Cerebellar nuclear complex (tissue), 1 donor: ENCODE measurements at places on chromosomes 16 and 17.

GRCh38 chr17:5541610-5542202, 42.6 kb downstream of the NLRP1 start:
- DNase-seq: no peak

GRCh38 chr16:84303023-84303422, 8.3 kb downstream of the WFDC1 start:
- DNase-seq: no peak

DNA sequence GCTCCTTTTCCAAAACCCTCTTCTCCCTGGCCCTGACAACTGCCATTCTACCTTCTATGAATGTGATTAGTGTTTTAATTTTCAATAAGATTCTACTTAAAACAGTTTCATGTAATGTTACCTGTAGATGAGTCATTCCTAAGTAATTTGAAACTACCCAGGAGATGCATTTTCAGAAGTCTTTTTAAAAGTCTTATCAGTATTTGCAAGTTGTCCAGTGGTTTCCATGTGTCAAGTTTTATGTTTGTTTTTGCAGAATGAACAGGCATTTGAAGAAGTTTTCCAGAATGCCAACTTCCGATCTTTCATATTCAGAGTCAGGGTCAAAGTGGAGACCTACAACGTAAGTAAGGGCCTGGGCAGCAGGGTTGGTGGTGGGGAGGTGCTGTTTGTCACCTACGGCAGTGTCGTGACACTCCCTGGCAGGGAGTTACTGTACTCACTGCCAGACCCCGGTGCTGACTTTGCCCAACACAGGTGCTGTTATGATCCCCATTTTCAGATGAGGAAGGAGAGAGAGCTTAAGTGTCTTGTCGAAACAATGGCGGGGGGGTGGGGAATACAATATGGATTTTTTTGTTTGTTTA, 65.0 kb downstream of the RPA1 start:
- DNase-seq: no peak

GRCh38 chr16:74169687-74170376, 126.8 kb upstream of the PSMD7 start:
- DNase-seq: no peak

DNA sequence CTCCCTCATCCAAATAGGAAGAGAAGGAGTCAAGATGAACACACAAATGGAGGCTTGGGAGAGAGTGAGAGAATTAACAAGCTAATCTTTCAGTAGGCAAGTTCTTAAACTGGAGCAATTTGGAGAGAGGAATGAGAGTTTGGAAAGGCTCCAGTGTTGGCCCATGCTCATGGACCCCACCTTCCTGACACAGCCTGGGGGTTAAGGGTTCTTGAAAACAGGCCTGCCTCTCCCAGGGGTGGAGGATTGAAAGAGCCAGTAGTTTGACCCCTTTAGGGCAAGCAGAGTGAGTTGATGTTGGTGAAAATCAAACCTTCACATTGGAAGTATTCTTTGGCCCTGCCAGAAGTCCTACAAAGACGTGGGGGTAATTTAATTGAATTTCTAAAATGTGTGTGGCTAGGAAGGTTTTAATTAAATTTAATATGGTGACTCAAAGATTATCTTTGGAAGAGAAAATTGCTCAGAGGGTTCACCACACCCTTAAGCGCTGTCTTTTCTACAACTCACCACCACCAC, 5.8 kb downstream of the HOXB3 start:
- no peak for DNase-seq

DNA sequence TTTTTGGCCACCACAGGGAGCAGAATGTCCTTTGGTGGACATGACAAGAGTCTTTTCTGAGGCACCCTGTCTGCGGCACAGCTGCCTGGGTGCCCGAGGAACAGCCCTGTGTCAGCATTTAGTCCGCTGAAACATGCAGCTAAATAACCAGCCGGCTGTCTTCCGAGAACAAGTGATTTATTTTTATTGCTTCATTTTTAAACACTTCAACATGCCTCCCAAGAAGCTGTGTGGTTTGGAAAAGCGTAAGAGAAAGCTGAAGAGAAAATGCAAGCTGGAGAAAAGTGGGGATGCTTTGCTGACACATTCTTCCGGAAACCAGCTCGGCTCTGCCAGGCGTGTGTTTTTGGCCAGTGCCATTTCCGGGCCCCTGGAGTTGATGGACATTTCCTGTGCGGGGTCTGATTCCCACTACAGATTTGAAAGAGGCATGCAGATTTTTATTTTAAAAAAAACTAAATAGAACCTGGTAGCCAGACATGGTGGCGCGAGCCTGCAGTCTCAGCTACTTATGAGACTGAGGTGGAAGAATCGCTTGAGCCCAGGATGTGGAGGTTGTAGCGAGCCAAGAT, 94.7 kb downstream of the SEC14L1 start:
- DNase-seq: no peak

DNA sequence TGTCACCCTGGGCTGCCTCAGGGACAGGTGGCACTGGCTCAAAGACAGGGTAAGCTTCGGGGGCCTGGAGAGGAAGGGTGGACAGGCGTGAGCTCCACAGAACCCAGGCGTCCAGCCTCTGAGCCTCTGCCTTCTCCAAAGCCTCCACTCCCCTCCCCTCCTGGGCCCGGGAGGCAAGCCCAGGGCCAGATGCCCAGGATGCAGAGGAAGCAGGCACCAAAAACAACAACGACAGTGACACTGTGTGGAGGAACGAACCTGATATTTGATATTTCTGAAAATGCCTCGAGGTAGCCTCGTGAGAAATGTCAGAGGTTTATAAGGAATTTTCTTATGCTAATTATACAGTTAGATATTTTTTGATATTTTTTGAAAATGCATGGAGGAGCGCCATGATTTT, 6.0 kb downstream of the BCL7C start:
- DNase-seq: no peak

DNA sequence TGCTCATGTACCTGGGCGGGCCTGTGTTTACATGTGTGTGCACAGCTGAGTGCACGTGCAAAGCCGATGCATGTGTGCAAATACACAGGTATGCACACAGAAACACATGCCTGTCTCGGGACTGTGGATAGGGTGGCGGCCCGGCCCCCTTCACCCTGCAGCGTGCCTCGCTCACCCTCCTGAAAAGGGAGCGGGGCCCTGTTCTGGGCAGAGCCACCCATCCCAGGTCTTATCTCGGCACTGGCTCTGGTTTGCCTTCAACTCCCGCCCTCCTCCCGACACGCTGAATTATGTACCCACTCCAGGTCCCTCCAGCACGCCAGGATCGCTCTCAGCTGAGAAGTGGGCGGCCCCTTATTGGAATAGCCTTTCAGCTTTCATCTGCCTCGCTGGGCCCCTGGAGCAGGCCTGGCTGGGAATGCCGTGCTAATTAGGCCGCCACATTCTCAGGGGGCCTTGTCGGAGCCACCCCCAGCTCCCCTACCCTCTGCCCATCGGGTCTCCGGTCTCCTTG, 77.8 kb downstream of the RTN4RL1 start:
- no peak for DNase-seq

DNA sequence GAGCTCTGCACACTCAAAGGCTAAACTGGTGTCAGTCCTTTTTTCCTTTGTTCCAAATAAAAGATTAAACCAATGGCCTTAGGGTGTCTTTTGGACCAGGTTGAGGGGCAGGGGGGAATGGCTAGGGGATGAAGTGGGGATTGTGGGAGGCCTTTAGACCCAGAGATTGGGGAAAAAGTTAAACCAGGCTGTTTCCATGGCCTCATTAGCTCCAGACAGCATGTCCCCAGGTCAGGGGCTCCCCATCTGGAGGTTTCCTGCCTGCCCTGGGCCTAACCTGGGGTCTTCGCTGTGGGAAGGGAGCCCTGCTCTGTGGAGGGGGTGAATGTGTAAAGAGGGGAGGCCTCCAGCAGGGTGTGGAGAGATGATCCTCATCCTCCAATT, 10.3 kb downstream of the FKBP10 start:
- no peak for DNase-seq

DNA sequence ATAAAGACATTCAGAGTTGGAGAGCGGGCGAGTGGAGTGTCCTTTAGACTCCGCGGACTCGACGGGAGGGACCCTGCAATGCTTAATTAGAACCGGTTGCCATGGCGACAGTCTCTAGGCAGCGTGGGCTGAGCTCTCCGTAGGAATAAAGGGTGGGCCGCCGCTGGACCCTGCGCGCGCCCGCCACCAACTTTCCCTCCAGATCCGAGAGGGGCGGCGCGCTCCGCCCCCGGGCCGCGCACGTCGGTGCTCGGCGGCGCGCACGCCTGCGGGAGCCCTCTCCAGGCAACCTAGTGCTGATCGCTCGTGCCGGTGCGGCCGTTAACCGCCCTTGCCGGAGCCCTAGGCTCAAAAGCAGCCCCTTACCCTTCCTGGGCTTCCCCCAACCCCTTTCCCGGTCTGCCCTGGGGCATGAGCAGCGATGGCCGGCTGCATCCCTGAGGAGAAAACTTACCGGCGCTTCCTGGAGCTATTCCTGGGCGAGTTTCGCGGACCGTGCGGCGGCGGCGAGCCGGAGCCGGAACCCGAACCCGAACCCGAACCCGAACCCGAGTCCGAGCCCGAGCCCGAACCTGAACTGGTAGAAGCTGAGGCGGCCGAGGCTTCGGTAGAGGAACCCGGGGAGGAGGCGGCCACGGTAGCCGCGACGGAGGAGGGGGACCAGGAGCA, at the start of gene PPM1E:
TSS of gene PPM1E (plus strand) at position 278 of the 669 bp plus-strand sequence.
- DNase-seq: peak; percentile 15

DNA sequence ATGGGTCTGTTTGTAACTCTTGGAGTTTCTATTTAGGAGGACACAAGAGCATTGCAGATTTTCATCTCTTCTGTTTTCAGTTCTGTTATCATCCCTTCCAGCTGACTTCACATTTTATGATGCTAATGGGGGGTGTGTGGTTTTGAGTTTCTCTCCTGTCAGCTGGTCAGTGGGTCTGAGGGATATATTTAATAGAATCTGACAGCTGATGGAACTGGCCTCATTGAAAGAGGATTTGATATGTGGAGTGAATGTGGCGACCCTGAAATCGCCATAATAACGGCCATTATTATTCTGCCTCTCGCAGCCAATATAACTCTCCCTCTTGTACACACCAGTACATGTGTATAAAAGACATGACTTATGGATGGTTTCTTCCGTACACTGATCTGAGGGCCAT, 128.1 kb downstream of the SALL1 start:
- no peak for DNase-seq

- DNase-seq: no peak
These were observed 250.1 kb upstream of the PSMD7 start for GRCh38 chr16:74046524-74046923.

- DNase-seq: no peak
These were observed 11.3 kb upstream of the SLC39A11 start for GRCh38 chr17:73103641-73104335.

DNA sequence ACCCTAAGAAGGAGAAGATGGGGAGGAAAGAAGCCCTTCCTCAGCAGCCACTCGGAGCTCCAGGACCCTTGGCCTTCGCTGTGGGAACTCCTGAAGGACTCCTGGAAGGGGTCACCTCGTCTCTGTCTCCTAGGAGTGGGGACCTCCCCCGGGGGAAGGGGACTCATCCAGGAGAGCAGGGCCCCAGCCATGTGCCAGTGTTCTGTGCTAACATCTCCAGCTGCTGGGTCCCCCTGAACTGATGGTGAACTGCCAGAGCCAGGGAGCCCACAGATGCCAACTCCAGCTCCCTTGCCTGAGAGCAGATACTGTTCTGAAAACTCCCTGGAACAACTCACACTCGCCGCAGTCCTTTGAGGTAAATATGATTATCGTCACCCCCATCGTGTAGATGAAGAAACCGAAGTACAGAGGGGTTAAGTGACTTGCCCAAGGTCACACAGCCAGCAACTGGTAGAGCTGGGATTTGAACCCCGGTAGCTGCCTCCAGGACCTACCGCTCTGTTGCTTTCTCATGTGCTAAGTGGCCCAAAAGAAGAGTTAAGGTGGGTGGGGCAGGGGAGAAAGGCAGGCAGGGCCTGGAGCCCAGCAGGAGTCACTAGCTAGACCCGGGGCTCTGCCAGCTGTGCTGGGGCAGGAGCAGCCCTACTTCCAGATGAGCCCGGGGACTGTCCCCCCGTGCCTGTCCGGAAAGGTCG, 10.5 kb downstream of the TIMM22 start:
- DNase-seq: no peak

DNA sequence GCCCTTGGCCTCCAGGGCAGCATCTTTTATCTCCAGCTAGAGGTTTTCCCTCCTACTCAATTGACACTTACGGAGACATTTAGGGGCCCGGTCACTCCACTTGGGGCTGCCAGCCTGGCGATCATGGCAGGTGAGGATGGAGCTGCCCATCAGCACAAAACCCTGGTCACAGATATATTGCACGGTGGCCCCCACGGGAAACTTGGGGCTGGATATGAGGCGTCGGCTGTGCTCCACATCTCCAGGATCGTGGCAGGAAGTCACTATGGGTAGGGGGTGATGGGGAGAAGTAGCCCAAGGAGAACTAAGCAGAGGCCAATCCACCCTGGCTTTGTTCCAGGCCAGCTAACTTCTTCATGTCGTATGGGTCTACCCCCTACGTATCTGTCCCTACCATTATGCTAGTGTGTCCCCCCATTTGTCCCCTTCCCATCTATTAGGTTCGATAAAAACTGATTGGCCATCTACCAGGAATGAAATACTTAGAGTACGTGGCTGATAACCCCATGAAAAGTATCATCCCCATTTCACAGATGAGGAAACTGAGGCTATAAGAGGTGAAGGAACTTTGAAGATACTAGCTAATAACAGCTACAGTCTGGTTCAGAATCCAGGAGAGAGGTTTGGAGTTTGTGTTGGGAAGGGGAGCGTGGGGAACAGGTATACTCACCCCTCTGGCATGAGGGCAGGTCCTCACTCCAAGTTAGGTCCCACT, 6.1 kb upstream of the PHF12 start:
- no peak for DNase-seq

- no peak for DNase-seq
These were observed 16.8 kb downstream of the UTS2R start for GRCh38 chr17:82388223-82388921.

- no peak for DNase-seq
These were observed 122.2 kb downstream of the MRM1 start for GRCh38 chr17:36723459-36724025.

DNA sequence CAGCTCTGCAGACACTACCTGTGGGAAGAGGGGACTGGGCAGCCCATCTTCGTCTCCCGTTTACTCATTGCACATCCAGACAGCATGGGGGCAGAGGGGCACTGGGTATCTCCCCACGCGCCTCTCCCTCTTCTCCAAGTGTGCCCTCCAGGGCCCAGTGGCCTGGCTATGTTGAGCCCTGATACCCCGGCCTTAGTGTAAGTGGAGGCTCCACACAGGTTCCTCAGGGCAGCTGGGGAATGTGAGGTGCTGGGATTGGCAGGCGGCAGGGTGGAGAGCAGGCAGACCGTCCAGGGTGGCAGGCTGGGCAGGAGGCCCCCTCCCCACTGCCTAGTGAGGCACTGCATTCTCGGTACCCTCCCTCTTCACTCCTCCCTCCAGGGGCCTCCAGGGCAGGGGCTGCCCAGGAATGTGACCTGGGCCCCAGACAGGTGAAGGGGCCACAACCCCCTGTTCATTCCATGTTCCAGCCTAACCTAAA, 13.2 kb upstream of the NAGLU start:
- no peak for DNase-seq

- DNase-seq: no peak
These were observed 17.9 kb downstream of the SEC14L5 start for GRCh38 chr16:4976079-4976478.
